Right ventricle myocardium inferior (tissue), 1 donor: ENCODE measurements at places on chromosomes 5 and 9. TPM values are rescaled to one million over a fixed set of nuclear protein-coding genes. Genes with fewer than 3 reads are reported as not detected.
A peak's percentile ranks its signal among the peaks of the same experiment; 100 is the strongest.

GRCh38 chr5:33170411-33170810 lies 270.4 kb upstream of the TARS1 start:
- no peak for DNase-seq

DNA sequence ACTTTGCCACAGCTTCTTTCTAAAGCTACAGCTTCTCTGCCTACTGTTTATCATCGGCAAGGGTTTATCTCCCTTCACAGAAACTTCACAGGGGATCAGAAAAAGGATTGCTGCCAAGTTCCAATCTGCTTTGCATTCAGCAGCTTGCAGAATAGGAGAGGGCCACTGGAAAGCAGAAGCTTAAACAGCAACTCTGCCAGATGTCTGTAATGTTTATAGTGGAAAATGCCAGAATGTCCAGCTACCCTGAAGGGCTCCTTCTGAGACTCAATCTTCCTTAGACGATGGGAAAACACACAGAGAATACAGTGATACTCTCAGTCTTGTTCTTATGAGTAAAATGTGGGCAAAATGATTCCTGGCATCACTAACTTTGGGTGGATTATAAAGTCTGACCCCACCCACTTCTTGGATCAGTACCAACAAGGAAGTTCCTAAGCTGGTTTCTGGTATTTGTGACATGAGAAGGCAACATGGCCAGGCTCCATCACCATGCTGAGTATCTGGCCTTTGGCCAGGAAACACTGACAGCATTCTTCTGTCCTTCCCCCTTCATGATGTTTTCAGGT lies 19.0 kb downstream of the STOM start:
- DNase-seq, result no peak

- DNase-seq, result no peak
These were observed 219.9 kb downstream of the PRDM9 start for GRCh38 chr5:23727271-23727670.

GRCh38 chr9:113659740-113660139 lies 196.2 kb downstream of the RGS3 start:
- DNase-seq, result no peak

GRCh38 chr9:95349091-95350038 lies 31.9 kb upstream of the FANCC start:
- no peak for DNase-seq

- DNase-seq, result no peak
These were observed 118.6 kb downstream of the KIAA0825 start for GRCh38 chr5:94499806-94500205.

GRCh38 chr5:167412556-167412955 lies 878.9 kb upstream of the WWC1 start:
- DNase-seq, result no peak

GRCh38 chr5:180138214-180138975 lies 66.8 kb upstream of the RNF130 start:
- DNase-seq, result no peak

DNA sequence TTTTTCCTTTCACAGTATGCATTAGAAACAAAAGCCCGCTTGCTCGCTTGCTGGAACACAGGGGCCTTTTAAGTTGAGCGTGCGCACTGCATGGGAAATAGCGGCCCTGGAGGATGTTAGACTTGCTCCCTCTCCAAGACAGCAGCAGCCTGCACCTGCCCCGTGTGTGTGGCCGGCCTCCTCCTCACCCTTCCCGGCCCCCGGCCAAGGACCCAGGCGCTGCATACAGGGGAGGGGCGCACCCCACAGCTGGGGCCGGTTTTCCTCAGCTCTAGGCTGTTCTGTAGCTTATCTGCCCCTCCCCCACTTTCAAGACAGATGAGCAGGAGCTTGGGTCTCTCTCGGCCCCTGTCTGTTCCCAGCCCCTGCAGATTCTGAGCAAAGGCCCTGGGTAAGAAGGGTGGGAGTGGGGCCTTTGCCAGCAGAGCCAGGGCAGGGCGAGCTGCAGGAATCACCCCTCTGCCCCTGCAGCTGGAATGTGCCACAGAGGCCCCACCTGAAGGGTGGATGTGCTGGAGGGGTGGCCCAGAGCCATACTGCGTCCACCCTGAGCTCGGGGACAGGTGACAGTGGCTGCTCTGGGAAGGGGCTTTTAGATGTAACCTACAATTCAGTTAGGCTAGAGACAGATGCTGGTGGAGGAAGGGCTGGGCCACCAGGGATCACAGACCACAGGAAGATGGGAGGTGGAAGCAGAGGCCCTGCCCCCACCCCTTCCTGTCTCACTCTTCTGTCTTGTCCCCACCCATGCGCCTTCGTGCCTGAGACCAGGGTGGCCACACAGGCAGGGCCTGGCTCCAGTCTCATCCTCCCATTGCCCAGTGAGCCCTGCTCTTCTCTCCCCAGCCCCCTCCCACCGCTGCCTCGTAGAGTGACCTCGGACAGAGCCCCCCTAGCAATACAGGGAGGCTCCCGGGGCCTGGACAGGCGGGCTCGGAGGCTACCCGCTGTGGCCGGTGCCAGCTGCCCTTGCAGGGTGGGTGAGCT lies 132.4 kb downstream of the DAB2IP start:
- peak; percentile 70 for DNase-seq

GRCh38 chr5:36877667-36878391 lies 1.3 kb downstream of the NIPBL start:
- DNase-seq, result no peak

- peak; percentile 91 for DNase-seq
These were observed 18.7 kb downstream of the ROPN1L start for GRCh38 chr5:10460252-10460906.

DNA sequence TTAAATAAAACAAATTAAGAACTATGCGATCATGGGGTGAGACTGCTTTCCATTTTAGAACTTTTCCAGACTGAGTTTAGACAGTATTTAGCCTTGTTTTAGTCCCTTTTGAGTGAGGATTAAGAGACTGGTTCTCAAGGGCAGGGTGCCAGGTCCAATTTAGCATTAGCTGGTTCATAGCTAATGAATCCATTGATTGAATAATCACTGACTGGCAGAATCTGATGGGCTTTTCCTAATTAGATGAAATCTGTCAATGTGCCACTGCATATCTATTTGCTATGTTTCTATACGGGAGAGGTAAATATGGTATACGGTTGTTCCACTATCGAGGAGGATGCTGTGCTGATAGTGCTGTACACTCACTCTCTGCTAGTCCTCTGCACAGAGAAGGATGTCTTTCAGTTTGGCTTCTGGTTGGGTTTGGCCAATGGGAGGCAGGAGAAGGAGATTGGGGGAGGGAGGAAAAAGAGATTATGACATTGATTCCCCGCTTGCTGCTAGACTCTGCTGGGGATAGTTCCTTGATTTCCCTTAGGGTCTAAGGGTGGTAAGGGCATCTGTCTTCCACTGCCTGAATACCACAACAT lies 496.6 kb downstream of the CTNND2 start:
- DNase-seq, result no peak

- no peak for DNase-seq
These were observed 13.1 kb upstream of the LHFPL2 start for GRCh38 chr5:78661691-78662090.

DNA sequence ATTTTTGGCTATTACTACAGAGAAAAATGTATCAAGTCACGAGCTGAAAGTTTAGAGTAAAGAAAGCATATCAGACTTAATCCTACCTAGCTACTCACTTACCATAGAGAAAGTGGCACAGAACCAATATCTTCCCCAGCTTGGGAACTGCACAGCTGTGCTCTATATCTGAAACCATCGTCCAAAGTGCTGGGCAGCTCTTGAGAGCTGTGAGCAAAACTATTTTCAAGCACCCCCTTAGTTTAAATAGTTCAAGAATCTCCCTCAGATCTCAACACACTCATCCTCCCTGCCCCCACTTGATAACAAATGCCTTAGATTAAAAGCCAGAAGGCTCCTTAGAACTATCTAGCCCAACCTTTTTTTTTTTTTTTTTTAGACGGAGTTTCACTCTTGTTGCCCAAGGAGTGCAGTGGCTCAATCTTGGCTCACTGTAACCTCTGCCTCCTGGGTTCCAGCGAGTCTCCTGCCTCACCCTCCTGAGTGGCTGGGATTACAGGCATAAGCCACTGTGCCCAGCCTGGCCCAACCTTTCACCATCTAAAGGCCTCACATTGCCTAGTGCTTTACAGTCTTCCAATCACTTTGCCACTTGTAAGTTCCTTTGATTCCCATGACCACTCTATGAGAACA lies 94.2 kb upstream of the APC start:
- DNase-seq, result no peak

GRCh38 chr5:135313946-135314345 lies 85.1 kb downstream of the MACROH2A1 start:
- DNase-seq, result no peak

DNA sequence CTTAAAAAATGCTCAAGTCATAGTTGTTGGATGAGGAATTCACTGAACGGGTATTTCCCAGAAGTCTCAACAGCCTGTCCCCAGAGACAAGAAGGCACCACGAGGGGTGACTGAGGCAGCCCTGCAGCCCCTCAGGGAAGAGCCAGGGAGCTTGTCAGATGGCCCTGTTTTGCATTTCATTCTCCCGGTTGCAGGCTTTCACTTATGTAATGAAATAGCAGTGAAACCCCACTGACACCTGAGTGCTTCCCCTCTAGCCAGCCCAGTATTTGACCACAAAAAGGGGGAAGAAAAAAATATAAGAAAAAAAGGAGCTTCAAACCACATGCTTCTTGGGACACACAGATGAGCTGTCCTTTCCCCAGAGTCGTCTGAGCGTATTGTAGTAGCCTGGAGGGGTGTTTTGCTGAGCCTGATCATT lies 75.3 kb upstream of the IL12B start:
- no peak for DNase-seq

- no peak for DNase-seq
These were observed 580.1 kb upstream of the FTMT start for GRCh38 chr5:121271546-121271945.

- no peak for DNase-seq
These were observed 6.8 kb downstream of the CA9 start for GRCh38 chr9:35680331-35681105.

GRCh38 chr9:115234094-115234493 lies 116.1 kb upstream of the TNC start:
- DNase-seq, result no peak

DNA sequence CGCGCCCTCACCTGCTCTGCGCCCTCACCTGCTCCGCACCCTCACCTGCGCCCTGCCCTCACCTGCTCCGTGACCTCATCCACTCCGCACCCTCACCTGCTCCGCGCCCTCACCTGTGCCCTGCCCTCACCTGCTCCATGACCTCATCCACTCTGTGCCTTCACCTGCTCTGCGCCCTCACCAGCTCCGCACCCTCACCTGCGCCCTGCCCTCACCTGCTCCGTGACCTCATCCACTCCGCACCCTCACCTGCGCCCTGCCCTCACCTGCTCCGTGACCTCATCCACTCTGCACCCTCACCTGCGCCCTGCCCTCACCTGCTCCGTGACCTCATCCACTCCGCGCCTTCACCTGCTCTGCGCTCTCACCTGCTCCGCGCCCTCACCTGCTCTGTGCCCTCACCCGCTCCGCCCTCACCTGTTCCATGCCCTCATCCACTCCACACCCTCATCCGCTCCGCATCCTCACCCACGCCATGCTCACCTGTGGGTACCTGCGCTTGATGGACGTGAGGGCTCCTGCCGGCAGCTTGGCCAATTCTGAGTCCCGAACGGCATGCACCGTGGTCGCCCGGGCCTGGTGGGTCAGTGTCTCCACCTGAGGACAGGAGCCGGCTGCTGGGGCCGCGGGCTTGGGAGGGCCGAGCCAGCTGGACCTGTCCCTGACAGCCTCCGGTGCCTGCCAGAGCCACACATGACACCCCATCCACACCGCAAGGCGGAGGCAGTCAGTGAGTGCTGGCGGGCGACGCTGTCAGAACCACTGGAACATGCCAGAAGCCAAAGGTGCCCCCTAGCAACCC lies 35.6 kb upstream of the NSMF start:
- DNase-seq, result no peak

- no peak for DNase-seq
These were observed 883.6 kb upstream of the C9orf72 start for GRCh38 chr9:28456861-28457260.

- no peak for DNase-seq
These were observed 28.0 kb upstream of the HTR4 start for GRCh38 chr5:148682058-148683026.

- no peak for DNase-seq
These were observed 357.7 kb downstream of the SEMA5A start for GRCh38 chr5:9188131-9188530.

GRCh38 chr9:71725590-71726338 lies 42.5 kb downstream of the CEMIP2 start:
- no peak for DNase-seq

DNA sequence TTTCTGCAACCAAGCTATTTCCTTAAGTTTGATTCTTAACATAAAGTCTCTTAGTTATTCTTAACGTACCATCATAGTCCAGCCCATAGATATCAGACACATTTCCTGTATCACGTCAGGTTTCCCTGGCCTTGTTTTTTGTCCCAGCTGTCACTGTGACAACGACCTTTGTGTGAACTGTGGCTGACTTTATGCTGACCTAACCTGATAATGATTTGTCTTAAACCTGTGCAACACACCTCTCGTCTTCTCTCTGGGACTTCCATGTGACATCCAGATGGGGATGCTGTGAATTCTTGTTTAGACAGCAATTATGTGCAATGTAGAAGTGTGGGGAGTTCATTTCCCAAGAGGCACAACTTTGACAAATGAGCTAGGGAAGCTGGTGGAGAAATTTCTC lies 662.8 kb downstream of the PTPRD start:
- DNase-seq, result no peak

GRCh38 chr5:79642210-79642609 lies 30.0 kb downstream of the TENT2 start:
- DNase-seq, result no peak

DNA sequence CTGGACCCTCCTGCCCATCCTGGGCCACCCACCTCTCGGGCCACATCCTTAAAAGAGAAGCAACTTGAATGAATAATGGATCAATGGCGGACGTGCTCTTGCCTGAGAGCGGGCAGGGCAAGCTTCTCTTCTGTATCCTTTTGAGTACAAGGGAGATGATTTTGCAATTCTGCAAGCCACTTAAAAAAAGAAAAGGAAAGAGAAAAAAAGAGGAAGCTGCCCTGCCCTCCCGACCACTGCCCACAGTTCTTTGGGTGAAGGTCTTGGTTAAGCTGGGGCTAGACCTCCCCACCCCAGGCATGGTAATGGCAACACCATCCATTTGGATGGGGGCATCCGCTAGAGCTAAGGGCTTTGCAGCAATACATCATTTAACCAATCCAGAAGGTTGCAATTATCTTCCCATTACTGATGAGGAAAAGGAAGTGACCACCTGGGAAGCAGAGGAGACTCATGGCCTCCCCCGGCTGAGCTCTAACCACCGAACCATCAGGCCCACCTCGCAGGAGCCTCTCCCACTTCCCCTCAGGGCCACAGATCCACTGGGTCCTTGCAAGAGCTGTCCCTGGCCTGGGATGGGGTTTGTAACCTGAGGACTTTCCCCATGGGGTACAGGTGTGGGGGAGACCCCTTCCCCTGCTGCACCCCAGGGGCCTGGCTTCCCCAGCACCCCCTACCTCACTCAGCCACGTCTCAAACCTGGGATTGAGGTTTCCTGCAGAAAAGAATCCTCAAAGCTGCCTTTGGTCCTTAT lies 27.8 kb upstream of the LAMC3 start:
- DNase-seq, result no peak

The BARHL1 gene
- total RNA-seq, result not detected

The CDX1 gene
- not detected for total RNA-seq

The DDX4 gene
- not detected for total RNA-seq

The PCDHGA9 gene
- 4.2 TPM for total RNA-seq

The SPINK4 gene
- total RNA-seq, result not detected

The GLRA1 gene
- total RNA-seq, result not detected

The APBA1 gene
- 2.8 TPM for total RNA-seq

The DMGDH gene
- total RNA-seq, result 2.0 TPM

The ANXA1 gene
- 75.7 TPM for total RNA-seq

The TMEM215 gene
- not detected for total RNA-seq

The ZFP37 gene
- total RNA-seq, result 1.1 TPM

The SHOC1 gene
- not detected for total RNA-seq

The SHISAL2B gene
- total RNA-seq, result not detected
